ENCODE measurements at places on chromosomes 2 and 18.

- no peak for DNase-seq
These were observed 42.4 kb downstream of the MRPS5 start for GRCh38 chr2:95079199-95079683.

DNA sequence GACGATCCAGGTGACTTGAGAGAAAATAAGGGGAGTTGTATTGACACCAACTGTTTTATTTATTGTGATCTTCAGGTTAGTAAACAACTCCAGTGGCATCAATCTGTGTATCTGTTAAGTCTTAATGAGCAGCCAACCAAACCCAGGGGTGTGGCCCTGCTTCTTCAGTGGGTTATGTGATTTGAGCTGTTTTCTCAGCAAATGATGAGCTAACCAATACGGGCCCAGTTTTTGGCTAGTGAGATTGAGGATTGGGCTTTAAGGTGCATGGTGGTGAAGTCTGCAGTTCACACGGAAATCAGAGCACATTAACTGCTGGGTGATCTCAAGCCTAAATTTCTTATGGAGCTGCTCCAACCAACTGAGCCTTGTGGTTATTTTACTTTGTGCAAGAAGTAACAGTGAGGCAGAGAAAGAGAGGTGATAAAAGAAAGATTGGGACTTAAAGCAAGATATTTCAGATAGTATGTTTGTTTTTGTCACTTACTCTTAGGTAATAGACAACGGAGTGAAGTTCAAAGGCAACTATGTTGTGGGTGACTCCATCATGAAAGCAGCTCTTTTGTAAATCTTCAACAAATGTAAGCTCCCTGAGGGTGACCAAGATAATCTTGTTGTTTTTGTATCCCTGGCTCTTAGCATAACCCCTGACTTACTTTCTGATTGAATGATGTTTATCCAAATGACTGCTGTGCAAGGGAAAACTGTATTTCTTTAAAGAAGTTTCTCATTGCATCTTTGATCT is 2.4 kb downstream of the MTCL1 start:
- DNase-seq: peak; percentile 36

DNA sequence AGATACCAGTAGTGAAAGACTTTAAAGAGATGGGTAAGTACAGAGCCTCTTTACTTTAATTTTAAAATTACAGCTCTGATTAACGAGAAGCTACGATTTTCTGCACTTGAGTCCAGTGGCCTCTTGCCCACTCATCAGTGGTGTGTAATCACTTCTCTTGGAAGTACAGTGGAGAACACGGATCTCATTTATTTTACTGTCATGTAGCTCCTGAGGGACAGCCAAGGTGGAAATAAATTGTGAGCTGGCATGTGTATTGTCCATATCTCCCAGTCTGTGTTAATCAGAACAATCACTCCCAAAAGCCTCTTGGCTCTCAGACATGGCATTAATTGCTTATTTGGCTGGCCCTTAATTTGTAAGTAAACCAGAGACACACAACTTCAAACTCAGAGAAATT is 69.4 kb downstream of the LOXHD1 start:
- DNase-seq: no peak

- no peak for DNase-seq
These were observed 516.3 kb downstream of the NRXN1 start for GRCh38 chr2:50515638-50516037.

DNA sequence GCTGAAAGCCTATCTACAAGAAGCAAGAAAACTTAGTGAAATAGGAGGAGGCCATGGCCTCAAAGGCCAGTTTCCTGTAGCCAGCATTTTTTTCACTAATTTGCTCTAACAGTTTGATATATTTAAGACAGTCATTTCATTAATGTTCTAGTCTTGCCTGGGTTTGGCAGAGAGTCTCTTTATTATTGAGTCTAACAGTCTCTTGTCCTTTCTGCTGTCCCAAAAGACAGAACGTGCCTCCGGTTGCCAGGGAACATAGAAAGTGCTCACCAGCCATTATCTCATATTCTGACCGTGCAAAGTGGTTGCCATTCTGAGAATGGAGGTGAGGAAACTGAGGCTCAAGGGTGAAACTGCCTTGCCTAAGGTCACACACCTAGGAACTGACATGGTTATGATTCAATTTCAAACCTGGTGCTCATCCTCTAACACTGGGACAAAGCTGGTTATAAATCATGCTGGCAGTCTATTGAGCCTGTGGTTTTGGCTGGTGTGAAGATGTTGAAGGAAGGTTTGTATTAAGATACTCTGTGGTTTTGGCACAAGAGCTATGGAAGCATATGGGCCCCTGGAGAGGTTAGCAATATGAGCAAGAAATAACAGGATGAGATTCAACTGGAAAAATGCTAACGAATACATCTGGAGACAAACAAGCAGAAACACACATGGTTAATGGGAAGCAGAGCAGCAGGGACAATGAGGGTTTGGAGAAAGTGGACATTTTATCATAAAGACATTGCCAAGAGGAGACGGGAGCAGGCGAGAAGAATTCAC is 903.3 kb upstream of the KLHL29 start:
- DNase-seq: peak; percentile 60

DNA sequence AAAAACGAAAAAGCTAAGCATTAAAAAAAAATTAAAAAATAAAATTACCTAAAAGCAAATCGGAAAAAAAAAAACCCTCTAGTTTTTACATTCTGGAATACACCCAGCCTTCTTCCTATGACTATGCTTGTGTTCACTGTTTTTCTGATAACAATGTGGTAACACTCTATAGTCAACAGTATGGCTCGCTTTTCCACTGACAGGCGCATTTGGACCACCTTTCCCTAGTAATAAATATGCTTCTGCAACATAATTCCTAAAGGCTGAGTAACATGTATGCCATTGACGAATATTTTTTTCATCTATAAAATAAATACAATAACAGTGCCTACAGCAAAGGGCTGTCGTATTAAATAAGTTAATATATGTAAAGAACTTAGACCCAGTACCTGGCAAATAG is 27.9 kb downstream of the NOL10 start:
- DNase-seq: no peak

DNA sequence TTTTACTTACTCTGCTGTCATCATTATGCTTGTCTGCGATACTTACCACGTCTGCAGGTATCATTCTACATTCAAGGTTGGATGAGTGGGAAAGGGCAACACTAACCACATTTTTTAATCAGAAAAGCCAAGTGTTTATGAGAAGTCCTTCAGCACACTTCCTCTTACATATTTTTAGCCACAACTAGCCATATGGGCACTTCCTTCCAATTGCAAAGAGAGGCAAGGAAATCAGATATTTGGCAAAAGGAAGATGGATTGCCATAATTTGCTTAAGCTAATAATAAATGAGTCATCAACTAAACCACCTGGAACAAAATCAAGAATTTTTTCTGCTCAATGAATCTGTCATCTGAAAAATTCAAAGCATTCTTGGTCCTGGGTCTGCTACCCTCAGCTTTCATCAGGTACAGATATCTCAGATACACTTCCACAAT is 16.7 kb upstream of the MRO start:
- DNase-seq: peak; percentile 34

DNA sequence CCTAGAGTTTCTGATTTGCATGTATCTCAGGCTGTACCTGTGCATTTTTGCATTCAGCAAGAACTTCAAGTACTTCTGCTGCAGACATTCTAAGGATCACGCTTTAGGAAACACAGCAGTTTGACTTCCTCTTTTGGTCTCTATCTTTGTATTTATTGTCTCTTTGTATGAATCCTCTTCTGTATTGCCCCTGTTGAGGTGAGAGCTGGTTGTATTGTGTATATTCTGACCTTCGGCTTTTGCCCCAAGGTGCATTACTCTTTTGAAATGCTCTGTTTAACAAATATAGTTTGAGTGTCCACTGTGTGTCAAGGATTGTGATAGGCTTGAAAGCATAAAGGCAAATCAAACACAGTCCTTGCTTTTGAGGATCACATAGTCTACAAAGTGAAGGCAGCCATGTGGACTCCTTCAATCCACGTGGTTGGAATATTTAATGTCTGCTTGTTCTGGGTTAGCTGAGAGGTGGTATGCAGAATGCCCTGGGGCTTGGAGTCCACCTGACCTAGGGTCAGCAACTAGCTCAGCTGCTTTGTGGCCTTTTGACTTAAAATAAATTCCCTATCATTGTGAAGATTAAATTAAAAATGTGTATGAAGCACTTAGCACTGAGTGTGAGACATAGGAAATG is 108.1 kb downstream of the LYPD6 start:
- DNase-seq: no peak

GRCh38 chr2:27776097-27776496 is 4.6 kb downstream of the MRPL33 start:
- no peak for DNase-seq

- no peak for DNase-seq
These were observed 73.6 kb upstream of the STK17B start for GRCh38 chr2:196244966-196245365.
